Pancreas (tissue), 10 donors: ENCODE measurements at places on chromosomes 1 and 21.

DNA sequence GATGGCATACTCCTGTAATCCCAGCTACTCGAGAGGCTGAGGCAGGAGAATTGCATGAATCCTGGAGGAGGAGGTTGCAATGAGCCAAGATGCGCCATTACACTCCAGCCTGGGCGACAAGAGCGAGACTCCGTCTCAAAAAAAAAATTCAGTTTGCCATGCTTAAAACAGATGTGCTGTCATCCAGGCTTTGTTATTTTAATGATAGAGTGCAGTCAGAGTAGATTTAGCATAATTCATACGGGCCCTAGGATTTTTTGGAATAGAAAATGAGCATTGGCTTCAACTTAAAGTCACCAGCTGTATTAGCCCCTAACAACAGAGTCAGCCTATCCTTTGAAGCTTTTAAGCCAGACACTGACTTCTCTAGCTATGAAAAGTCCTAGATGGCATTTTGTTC lies 124.6 kb downstream of the RASAL2 start:
- DNase-seq = no peak

DNA sequence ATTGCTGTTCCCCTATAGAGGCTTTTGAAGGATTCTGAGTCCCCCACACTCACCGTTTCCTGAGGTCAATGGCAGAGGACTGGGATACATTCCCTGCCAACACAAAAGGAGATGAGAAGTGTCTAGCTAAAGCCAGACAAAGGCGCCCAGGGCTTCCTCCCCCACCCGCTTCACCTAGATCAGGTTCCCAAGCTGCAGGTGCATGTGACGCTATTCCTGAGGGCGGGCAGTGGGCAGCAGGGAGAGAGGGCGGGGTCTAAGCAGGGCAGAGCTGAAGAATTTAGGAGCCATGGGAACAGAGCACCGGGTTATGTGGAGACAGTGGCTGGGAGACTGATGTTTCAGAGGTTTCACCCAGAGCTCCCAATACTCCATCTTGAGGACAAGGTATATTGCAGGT lies 6.0 kb upstream of the ARHGEF2 start:
- DNase-seq = peak; percentile 52

- no peak for DNase-seq
These were observed 316 bp downstream of the AP4B1 start for GRCh38 chr1:113904293-113904673.

GRCh38 chr1:162388083-162388594 lies 6.6 kb downstream of the C1orf226 start:
- DNase-seq = no peak

DNA sequence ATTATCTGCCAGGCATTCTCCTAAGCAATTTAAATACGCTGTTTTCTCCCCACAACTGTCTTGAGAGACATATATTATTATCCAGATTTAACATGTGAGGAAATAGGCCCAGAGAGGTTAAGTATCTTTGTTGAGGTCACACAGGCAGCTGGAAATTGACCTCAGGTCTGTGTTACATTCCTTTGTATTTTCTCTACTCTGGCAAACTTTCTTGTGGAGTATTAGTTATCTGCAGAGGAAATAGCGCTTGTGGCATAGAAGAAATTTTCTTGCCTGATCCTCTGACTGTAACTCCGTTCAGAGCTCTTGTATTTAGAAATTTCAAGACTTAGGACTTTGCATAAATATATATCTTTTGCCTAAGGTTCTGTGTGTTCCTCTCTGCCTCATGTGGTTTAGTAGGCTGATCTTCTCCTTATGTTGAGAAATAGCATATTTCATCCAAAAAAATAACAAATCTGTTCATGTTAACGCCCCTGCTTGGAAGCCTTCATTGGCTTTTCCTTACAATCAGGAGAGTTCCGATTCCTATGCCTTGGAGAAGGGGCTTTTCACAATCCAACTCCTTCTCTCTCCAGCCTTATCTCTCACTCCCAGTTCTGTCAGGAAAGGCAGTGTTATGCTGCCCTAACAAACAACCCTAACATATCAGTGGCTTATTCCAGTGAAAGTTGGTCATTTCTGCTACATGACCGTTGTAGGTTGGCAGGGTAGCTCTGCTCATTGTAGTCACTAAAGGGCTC lies 2.5 kb upstream of the JUN start:
- no peak for DNase-seq

GRCh38 chr1:115927971-115928370 lies 48.3 kb upstream of the SLC22A15 start:
- DNase-seq = no peak

DNA sequence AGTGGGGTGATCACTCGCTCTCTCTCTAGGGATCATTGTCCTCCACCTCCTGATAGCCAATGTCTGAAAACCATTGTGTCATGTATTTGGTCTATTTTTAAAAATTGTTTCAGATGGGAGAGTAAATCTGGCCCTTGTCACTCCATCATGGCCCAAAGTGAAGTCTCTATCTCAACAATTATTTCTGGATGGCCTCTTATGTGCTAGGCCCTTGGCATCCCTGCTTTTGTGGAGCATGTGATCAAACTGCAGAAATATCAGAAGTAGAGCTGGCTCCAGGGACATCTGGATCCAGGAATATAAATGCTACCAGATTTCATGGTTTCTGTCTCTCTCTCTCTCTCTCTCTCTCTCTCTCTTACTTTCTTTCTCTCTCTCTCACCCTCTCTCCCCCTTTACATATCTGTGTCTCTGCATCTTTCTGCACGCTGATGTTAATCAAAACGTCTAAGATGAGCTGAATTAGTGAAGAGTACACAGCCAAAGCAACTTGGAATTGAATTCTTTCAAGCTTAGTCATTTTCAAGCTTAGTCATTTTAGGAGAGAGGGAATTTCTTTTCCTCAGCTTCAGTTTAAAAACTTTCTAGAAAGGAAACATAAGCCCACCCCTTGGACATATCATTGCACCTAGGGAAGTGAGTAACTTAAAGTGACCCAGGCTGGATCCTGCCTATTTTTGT lies 47.4 kb upstream of the DOCK7 start:
- DNase-seq = no peak

DNA sequence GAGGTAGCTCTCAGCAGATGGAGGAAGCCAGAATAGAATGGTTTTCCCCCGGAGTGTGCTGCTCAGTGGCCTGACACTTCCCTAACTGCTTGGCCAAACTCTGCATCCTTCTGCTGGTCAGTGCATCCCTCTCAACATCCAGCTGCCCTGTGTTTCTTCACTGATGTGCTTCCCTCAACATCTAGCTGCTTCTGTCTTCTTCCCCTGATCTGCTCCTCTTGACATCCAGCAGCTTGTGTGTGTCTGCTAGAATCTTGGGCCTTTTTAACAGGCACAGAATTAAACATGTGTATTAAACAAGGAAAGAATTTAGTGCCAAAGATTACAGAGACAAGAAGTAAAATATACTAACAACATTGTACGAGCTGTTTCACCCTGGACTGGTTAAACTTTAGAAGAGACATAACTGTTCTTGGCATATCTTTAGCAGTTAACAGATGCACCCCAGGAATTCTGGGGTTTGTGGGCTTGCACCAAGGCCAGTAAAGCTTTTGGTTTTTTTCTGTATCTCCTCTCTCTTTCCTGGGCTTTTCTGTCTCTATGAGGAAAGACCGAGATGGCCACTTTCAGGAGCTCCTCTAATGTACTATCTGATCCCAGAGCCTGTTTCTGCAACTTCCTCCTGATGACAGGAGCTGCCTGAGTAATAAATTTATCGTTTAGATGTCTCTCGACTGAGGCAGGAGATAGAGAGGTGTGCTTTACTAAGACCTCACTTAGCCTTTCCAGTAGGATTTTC lies 34.8 kb upstream of the HSD3B1 start:
- DNase-seq = no peak

DNA sequence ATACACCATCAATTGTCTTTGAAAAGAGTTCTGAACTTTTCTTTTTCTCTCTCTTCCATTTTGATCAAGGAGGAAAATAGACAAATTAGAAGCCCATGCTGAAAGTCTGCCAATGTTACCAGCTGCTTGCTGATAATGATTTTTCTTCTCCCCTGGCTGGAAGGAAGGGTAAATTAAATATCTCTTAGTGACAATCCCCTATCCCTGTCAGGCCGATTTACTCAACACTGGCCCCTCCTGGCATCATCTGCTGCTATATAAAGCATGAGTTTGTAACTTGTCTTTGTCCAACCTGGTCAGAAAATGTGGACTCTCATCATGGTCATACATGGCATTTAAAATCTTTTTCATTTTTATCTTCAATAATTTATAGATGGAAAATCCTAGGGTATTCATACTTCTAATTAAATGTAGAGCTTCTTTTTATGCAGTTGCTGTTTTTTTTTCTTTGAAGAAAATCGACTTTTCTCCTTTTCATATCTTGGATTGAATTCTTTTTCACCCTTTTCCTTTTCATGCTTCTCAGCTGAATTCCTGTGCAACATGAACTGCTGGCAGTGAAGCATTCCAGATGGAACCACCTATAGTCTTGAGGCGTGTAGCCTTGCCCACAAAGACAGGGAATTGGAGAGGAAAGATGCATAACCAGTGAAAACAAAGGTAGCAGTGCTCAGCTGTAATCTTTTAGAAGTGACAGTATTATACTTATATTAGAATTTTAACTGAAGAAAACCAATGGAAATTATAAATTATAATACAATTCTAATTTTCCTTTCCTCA lies 214.7 kb upstream of the PTGFR start:
- DNase-seq = no peak

DNA sequence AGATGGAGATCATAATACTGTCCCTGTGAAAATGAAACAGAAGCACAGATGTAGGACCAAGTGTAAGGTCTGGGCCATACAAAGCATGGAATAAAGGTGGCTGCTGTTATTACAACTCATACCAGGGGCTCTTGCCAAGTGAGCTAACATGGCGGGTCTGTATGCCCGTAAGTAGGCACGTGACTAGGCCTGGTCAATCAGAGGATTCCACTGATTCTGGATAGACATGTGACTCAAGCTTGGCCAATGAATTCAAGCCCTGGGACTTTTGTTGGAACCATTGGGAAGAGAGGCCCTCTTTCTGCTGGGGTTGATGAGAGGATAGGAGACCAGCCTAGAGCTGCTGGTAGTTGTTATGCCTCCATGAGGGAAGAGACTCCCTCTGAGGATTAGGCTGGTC lies 47.8 kb upstream of the WNT4 start:
- DNase-seq = no peak

DNA sequence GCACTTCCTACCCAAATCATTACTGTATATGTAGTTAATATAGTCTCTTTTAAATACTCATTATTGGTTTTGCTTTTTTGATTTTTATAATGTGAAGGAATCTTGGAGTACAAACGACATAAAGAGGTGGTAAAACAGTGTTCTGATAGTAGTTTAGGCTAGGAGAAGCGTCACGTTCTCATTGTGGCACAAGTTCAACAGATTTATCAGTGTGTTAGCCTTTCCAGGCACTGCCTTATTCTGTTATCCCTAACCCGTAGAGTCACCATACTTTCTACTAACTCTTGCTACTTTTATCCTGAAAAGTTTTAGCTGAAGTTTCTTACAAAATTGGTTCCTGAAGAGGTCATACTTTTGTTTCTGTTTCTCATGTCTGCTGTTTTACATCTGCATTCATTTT lies 174.6 kb upstream of the CACYBP start:
- no peak for DNase-seq

- no peak for DNase-seq
These were observed 17.9 kb upstream of the ZBTB21 start for GRCh38 chr21:42027822-42028765.

DNA sequence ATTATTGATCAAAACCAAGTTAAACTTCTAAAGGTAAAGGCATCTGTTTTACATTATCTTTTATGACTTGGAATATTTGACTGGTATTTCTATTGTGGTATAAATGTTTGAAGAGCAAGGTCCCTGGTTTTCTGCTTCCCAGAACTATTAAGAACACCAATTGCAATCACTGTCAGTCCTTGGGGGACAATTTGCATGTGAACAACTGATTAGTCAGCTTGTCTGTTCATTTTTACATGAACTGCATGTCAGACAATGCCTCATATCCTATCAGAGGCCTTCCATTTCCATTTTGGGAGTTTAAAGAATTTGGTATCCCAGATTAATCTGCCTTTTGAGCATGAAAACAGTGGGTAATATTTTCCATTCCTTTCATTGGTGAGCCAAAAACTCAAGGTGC lies 654.9 kb upstream of the USP24 start:
- no peak for DNase-seq

DNA sequence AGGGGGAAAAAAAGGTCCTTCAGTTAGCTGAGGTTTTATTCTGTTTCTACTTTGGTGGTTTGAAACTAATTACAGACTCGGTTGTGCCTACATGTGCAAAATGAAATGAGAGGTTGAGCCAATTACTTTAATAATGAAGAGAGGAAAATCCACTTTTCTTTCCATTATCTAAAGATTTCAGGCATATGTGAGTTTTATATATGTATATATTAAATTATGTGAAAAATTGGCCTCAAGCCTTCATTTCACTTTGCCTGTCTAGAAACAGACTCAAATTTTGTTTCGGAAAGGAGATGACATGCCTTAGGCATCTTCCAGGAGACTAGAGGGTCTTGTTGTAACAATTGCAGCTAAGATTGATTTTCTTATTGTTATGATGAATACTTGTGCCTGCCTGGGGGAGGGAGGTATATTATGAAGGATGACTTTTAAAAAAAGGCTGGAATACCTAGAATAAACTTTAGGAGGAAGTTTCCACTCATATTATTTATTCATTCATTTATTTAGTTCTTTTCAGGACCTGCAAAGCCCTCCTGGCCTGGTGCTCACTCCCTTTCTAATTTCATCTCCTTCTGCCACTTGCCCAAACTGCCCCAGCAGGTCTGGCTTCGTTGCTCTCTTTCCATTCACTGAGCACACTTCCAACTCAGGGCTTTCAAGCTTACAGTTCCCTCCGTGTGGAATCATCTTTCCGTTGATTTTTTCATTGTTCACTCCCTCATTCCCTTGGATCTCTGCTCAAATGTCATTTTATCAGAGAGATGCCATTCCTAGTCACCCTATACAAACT lies 94.2 kb upstream of the HOOK1 start:
- DNase-seq = no peak

- DNase-seq = no peak
These were observed 8.7 kb downstream of the TFF3 start for GRCh38 chr21:42306366-42307035.

GRCh38 chr1:196690582-196690981 lies 38.7 kb downstream of the CFH start:
- no peak for DNase-seq

DNA sequence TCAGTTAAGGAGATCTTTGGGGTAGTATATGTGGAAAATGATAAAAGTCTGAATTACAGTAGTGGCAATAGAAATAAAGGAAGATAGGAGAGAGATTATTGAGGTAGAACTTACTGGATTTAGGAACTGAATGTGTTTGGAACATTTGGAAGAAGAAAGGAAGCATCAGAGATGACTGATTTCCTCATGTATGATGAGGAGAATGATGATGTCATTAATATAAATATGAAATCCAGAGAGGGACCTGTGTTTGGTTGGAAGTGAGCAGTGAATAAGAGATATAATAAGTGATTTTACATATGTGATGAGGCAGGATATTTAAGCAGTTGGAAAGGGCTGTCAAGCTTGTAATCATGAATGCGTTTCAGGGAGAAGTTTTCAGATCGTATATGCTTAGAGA lies 86.3 kb downstream of the SYT14 start:
- DNase-seq = no peak

- no peak for DNase-seq
These were observed 5.5 kb downstream of the C1QTNF12 start for GRCh38 chr1:1240822-1241587.
